ENCODE measurements at places on chromosomes 2 and 18.

DNA sequence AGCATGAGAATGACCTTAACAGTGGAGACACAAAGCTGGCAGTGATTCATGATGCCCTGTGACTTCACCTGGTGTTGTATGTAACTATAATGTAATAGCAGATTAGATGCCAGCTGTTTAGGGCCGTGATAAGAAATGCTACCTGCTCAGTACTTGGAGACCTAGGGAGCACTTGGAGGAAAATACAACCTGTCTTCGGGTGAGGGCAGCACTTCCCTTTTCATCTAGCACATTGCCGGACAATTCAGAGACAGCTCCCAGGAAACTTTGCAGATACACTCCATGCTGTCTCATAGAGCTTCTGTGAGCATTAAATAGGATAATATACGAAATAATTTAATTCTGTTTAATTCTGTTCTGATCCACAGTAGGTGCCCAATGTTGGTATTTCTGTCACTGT, 668.5 kb downstream of the TSN start:
- DNase-seq, result no peak

DNA sequence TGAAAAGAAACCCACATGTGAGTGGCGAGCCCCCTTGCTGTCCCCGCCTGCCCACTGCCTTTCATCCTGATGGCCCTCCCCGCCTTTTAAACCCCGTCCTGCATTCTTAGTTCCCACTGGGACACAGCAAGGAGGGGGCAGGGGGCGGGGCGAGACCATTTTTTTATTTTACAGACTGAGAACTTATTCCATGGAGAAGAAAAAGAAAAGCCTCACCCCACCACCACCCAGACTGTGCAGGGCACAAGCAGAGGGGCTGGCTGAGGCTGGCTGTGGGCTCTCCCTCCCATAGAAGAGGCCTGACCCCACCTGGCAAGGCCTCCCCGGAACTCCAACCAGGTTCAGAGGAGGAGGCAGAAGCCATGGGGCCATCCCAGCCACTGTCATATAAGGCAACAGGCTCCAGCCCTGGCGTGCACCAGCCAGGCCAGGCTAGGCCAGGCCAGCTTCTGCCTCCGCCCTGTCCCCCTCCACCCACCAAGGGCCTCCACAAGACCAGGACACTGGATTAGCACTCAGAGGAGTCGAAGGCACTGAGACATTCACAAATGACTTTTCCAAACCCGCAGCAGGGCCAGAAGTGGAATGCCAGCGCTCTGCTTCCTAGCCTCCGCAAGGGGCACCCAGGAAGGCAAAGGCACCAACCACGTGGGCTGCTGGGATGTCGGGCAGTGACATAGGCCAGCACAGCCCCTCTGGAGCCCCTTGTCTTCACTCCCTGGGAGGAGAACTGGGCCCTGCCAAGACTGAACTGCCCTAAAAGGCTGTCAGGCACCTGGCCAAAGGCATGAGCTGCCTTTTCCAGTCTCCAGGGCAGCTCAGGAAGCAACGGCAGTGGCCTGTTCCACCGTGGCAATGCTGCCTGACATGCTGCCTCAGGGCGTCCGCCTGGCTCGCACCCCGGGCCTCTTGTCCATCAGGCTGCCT, 37.5 kb upstream of the SEMA4C start:
- DNase-seq, result no peak

DNA sequence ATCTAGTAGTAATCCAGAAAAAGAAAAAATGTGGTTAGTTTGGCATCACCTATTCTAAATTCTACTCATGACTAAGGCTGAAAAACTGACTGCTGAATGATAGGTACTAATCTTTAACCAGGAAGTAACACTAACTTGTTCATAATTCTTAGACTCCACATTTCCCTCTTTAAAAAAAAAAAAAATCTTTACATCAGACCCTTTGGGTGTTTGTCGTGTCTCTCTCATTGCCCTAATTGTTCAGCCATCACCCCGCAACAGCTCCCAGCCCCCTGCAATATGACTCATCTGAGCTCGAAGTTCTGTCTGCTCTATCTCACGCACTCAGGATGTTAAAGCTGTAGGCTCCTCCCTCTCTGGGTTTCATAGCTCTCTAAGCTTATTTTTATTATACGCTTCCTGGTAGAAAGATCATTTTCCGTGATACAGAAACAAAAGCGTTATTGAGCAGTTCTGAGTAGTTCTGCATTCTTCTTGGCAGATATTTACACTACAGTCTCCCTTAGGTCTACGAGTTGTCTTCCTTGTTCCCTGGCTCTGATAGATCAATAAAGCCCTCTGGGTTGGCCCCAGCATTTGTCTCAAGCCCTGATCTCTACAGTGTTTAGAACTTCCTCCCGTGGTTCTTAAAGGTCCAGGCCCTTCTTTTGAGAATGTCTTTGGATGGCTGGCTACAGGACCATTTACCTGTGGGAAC, 95.6 kb downstream of the TNFRSF11A start:
- no peak for DNase-seq

DNA sequence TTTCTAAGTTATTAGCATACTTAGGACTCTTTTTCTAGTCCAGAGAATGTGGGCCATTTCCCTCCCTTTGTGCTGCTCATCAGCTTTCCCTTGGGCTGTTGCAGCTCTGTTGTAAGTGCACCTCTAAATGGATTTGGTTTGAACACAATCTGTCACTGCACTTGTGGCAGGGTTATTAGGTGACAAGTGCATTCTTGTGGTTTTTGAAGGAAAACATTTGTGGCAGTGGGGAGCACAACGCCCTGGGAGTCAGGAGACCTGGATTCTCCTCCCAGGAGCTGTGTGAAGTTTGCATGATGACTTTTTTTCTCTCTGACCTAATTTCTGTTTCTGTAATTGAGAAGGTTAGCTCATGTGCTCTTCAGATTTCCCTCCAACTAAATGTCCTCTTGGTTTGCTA, 630.9 kb upstream of the FAM98A start:
- DNase-seq, result no peak

DNA sequence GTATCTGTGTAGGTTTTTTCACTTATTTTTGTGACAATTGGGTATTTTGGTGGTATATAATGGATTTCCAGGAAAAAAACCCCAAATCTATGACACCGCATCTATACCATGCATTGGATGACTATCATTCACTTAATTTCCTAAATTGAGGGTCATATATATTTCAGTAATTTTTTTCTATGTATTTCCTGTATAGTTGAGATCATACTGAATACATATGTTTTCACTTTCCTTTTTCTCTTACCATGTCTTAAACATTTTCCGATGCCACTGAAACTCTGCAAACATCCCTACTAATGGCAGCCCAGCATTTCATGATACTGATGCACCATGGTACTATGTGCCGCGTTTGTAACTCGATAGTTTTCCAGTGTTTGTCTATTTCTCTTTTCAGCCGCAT, 40.4 kb downstream of the CDKL4 start:
- DNase-seq, result no peak

GRCh38 chr2:18792226-18792629, 202.9 kb upstream of the NT5C1B start:
- DNase-seq, result no peak

GRCh38 chr2:216786676-216787075, 73.2 kb downstream of the TNP1 start:
- no peak for DNase-seq

- no peak for DNase-seq
Observed at GRCh38 chr2:237915576-237915975, 51.2 kb upstream of the UBE2F start.

All from RWPE2 (cell line).